ENCODE measurements at places on chromosomes 1 and 21.

DNA sequence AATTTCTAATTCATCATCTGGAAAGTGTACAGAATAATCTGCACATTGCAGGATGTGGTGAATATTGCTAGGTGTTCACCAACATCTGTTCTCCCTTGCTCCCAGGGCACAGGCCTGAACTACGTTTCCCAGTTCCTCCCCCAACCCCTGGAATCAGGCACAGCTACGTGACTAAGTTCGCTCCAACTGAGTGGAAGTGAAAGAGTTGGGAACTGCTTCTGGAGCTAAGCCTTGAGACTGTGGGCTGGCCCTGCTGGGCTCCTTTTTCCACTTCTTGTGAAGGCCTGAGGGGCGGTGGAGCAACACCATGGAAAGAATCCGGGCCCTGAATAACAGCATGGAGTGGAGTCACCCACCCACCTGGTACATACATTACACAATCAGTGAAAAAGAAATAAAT is 534.6 kb downstream of the SMYD3 start:
- no peak for DNase-seq

- DNase-seq = peak; percentile 96
These were observed 64.5 kb upstream of the SLC44A3 start for GRCh38 chr1:94755675-94756074.

- no peak for DNase-seq
These were observed 24.6 kb downstream of the ST7L start for GRCh38 chr1:112594208-112594876.

DNA sequence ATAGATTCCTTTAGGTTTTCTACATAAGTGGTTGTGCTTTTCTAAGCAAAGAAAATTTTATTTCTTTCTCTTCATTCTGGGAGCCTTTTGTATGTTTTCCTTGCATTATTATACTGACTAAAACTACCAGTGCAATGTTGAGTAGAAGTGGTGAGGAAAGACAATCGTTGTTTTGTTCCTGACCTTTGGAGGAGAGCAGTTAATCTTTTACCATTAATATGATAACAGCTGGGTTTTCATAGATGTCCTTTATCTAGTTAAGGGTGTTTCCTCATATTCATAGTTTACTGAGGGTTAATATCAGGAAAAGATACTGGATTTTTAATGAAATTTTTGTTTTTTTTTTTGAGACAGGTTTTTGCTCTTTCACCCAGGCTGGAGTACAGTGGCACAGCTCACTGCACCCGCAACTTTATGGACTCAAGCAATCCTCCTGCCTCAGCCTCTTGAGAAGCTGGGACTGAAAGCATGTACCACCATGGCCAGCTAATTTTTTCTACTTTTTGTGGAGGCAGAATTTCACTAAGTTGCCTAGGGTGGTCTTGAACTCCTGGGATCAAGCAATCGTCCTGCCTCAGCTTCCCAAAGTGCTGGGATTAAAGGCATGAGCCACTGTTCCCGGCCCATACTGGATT is 9.0 kb upstream of the KCTD3 start:
- no peak for DNase-seq

- no peak for DNase-seq
These were observed 50.7 kb upstream of the LGALS8 start for GRCh38 chr1:236472850-236473788.

- DNase-seq = peak; percentile 43
These were observed 189.7 kb downstream of the SEC16B start for GRCh38 chr1:177780096-177780700.
